ENCODE measurements at places on chromosomes 3 and 15. TPM values are rescaled to one million over a fixed set of nuclear protein-coding genes. Genes with fewer than 3 reads are reported as not detected.
A peak's percentile ranks its signal among the peaks of the same experiment; 100 is the strongest.

Gene DPPA2
- not detected for polyA plus RNA-seq

Gene DUOXA2
- 0.98 TPM for polyA plus RNA-seq

Gene ECE2
- not detected for polyA plus RNA-seq

GRCh38 chr3:172973799-172974198 is 167.2 kb downstream of the SPATA16 start:
- no peak for DNase-seq

GRCh38 chr3:86923071-86923491 is 67.9 kb downstream of the VGLL3 start:
- peak; percentile 71 for DNase-seq

DNA sequence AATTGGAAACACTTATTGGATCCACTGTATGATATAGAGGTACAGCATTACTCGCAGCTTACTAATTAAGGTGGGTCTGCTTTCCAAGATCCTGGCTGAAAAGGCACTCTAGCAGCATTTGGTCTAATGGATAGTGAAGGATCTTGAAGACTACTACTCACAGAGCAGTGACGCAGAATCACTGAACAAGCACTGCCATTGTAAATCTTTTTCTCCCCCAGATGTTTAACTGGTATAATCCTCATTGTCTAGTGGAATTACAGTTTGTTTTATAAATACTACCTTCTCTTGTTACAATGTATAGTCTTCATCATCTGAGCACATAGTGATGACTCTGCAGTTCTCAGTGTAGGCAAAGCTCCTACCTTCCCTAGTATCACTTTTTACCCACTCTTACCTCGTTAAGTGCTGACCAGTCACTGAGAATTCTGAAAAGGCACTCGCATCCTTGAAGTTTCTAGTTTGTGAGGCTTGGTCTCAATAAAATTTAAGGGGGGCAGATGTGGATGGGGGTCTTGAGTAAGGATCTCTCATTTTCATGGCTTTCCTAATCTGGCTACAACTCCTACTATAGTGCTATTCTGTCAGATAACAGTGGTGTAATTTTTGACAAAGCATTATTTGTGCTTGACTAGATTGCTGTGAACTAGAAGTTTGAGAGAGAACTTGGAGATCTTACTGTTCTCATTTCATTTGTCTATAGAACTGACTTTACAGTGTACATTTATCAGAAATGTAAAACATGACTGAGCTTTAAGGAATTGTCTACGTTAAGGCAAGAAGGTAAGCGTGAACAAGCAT is 23.2 kb downstream of the MAPK6 start:
- DNase-seq, result no peak

- DNase-seq, result no peak
Observed at GRCh38 chr3:154125378-154126030, 4.3 kb downstream of the ARHGEF26 start.

GRCh38 chr3:99524559-99524958 is 113.8 kb upstream of the COL8A1 start:
- DNase-seq, result no peak

DNA sequence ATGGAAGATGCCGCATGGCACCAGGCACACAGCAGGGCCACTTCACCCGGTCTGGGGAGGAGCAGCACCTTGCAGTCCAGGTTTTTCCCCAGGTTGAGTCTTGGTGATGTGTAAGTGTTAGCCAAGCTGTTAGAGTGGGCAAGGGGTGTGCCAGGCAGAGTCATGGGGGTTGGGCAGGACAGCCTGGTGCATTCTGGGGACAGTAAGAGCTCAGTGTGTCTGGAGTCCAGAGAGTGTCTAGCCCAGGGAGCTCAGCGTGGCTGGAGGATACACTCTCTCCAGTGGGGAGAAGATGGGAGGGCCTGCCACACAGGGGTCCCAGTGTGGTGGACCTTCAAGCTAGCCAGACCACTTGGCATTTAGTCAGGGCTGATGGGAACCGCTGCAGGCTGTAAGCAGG is 87.4 kb downstream of the AAGAB start:
- DNase-seq, result no peak

DNA sequence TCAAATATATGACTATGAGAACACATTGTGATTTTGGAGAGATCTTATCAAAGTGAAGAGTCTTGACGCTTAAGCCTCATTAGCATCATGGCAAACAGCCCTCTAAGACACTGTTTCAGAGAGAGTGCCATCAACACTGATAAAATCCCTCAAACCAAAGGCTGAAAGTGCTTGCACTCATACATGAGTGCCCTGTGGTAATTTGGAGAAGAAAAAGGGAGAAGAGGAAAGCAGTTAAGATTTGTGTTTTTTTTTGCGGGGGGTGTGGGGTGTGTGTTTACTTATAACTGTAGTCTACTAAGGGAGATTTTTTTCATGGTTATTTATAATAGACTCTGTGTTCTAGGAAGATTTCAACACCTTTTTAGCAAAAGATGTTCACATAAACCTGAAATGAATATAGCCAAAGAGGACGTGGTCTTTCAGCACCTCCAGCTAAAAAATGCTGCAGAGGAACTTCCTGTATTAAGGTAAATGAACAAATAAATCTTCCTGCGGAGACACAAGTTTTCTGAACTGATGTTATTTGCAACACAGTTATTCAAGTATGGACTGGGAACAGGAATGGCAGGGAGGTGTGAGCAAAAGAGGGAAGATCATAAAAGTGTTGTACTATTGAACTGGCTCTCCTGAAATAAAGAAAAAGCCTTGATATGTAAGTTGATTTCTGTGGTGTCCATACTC is 81.9 kb upstream of the TGFBR2 start:
- no peak for DNase-seq

DNA sequence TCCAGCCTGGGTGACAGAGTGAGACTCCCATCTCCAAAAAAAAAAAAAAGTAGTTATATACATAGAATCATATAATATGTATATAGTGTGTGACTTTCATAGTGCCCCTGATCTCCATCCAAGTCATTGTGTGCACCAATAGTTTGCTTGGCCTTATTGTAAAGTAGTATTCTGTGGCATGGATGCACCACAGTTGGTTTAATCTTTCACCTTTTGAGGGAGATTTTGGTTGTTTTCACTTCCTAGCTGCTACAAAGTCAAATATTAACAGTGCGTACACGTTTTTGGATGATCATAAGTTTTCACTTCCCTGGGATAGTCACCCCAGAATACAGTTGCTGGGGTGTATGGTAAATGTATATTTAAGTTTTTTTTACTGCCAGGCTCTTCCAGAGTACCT is 162.8 kb downstream of the PTPRG start:
- no peak for DNase-seq
